ENCODE measurements at places on chromosomes 1 and 21.
A peak's percentile ranks its signal among the peaks of the same experiment; 100 is the strongest.

- no peak for DNase-seq
Observed at GRCh38 chr1:81833722-81834121, 33.0 kb downstream of the ADGRL2 start.

GRCh38 chr21:41941941-41942340 is 11.9 kb downstream of the C2CD2 start:
- no peak for DNase-seq

DNA sequence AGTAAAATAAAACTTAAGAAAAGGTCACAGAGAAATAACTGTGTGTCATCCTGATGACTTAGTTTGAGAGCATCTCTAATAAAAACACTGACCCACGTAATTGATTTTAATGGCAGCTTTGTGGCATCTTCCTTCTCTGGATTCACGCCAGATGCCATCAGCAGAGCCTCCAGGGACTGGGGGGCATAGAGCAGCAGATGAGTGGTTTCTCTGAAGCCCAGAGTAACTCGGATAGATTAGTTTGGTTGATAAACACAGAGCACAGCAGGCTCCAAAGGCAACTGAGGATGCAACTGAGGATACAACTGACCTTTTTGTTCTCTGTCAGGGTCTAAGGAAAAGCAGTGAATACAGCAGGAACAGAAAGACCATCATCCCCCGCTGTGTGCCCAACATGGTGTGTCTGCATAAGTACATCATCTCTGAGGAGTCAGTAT is 180.8 kb downstream of the RPS6KC1 start:
- no peak for DNase-seq

GRCh38 chr1:167273027-167273800 is 52.5 kb downstream of the POU2F1 start:
- no peak for DNase-seq

GRCh38 chr1:109096120-109096519 is 5.6 kb downstream of the TMEM167B start:
- no peak for DNase-seq

DNA sequence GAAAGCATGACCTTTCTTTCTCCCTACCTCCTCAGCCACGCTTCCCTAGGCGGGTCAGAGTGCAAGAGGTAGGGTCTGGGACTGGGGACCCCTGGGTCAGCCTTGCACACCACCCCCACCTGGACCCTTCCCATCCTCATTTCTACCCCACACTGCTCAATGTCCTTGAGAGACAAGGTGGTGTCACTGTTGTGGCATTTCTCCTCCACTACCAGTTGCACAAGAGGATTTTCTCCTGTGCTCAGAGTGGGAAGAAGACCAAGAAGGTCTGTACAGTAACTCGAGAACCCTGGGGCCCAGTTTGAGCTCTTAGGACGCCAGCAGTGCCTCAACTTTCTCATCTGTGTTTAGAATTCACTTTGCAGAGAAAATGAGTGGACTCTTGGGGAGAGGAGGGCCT is 49.4 kb upstream of the CD34 start:
- no peak for DNase-seq

DNA sequence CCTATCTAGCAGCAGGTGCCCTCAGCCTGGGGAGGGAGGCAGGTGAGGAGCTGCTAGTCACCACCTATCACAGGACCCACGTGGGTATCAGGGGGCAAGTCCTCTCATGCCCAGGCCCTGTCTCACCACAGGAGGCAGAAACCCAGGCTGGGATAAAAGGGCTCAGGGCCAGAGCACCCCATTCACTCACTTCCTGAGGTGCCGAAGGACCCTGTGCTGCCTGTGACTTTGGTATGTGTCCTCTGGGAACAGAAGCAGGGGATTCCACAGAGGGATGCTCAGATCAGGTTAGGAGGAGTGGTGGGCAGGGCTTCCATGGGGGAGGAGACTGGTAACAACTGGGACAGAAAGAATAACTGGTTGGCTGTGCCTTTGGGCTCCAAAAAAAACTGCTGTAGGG is at the start of gene LCE1E:
Gene LCE1E (plus strand): TSS at position 181 of the 400 bp plus-strand sequence. CDS start 1,043 bp downstream, outside the sequence.
- DNase-seq = no peak

GRCh38 chr1:8571200-8571984 is 246.0 kb downstream of the RERE start:
- peak; percentile 67 for DNase-seq

DNA sequence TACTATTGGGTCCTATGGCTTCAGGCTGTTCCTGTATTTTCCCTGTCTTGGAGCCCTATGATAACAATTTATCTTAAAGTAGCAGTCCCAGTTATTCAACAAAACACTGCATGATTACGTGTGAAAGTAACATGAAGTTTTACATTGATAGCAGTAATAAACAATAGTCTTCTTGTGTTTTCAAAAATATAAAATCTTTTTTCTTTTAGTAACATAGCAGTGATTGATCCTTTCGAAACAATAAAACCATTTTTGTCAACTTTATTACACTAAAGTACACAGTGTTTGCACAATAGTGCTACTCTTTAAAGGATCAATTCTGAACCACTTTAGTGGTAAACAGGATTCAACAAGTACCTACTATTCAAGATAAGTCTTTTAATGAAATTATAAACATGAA is 90.6 kb downstream of the GPATCH2 start:
- DNase-seq = no peak

- DNase-seq = no peak
Observed at GRCh38 chr21:34204481-34205439, 131.4 kb downstream of the MRPS6 start.

DNA sequence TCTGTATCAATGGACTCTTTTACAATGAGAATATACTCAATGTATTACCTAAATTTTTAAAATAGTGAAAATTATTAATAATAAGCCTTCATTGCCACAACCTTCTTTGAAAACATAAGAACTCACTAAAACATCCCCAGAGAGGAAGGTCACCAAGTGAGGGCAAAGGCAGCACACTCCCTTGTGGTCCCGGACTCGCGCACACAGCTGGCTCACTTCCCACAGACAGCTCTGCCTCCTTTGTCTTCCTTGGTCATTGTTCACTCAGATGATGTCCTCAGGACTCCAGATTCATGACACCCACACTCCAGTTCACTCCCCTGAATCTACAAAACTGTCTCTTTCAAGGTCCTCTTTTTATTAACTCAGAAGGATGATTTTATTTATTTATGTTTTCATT is 19.2 kb upstream of the UBR4 start:
- no peak for DNase-seq

DNA sequence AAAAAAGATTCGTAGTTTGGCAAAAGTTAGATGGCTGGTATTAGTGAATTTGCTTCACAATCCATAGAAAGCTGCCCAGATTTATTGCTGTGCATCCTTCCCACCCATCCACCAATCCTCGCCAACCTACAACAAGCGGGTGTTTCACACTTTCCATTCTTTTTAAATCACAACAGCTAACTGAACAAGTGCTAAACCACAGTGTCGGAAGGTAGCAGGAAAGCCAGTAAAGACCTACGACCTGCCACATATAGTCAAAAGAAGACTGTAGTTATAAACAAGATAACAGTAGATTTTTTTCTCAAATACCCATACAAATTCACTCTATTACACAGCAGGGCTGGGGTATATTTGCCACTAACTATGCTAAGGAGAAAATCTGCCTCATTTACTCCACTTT is 47.0 kb upstream of the AIM2 start:
- no peak for DNase-seq

All from mucosa of gallbladder (tissue), 1 donor.